ENCODE measurements at places on chromosomes 5 and 9. TPM values are rescaled to one million over a fixed set of nuclear protein-coding genes. Genes with fewer than 3 reads are reported as not detected.

DNA sequence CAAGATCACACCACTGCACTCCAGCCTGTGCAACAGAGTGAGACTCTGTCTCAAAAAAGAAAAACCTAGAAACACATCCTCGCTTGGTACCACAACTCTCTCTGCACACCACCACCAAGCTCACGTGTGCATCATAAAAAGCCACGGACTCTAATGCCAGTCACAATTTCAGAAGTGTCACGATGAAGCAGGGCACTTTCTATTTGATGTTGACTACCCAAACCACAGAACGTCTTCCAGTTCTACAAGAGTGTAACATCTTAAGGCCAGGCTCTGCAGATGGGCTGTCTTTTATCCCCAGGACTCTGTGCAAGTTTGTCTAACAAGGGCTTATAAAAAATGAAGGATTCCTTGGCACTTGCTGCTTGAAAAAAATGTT lies 22.9 kb downstream of the GFPT2 start:
- DNase-seq = no peak

- no peak for DNase-seq
Measured at GRCh38 chr5:10530601-10531320, 33.1 kb upstream of the ANKRD33B start.

The PCDH1 gene
- total RNA-seq = 0.08 TPM

The CKMT2 gene
- total RNA-seq = not detected

DNA sequence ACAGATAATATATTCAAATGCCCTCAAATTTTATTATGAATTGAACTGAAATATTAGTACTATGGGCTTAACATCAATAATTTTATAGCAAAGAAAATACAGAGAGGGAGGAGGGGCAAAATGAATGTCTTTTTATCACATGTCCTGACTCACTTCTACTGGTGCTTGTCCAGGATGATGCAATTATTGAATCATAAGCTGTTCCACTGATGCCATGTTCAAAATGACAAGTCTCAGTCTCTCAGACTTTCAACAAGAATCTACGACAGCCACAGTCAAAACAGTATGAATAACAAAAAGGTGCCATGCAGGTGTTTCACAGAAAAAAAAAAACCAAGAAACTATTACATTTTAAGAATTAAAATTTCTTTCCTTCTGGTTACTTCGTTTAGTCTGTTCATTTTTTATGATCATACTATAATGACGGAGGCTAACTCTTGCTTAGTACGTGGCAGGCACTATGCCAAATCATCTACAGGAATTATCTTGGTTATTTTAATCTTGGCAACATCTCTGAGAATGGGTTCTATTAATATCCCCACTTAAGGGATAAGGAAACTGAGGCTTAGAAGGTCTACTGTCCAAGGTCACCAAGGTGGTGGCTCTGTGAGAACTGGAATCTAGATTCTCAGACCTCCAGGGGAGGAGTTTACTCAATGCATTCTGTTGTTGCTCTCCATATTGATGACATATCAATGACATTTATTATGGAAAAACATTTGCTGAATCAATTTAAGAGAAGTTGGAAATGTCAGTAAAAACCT lies 61.5 kb downstream of the NR3C1 start:
- DNase-seq = no peak

DNA sequence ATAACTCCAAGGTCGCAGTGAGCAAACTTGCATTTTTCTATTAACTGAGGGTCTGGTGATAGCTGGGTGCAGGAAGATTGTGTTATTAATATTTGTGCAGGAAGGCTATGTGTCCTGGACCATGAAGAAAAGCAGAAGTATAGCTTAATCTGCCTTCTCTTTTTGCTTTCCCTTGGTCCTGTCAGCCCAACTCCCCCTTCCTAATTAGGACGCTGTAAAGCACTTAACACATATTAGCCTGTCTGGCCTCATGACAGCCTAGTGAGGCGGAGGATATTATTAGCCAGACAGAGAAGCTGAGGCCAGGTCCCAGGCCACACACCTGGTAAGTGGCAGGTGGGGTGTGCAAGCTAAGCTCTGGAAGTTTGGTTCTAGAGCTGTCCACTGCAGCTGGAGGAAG lies 29.5 kb downstream of the SLC46A2 start:
- DNase-seq = no peak

GRCh38 chr9:91403665-91404543 lies 19.7 kb downstream of the NFIL3 start:
- DNase-seq = no peak

DNA sequence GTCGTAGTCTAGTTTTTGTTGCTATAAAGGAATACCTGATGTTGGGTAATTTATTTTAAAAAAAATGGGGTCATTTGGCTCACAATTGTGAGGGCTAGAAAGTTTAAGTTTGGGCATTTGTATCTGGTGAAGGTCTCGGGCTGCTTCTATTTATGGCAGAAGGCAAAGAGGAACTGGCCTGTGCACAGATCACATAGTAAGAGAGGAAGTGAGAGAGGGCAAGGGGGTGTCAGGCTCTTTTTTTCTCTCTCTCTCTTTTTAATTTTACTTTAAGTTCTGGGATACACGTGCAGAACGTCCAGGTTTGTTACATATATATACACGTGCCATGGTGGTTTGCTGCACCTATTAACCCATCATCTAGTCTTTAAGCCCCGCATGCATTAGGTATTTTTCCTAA lies 453.3 kb downstream of the DIRAS2 start:
- DNase-seq = no peak

All from SJCRH30 (cell line).